ENCODE measurements at places on chromosomes 6 and 20.

DNA sequence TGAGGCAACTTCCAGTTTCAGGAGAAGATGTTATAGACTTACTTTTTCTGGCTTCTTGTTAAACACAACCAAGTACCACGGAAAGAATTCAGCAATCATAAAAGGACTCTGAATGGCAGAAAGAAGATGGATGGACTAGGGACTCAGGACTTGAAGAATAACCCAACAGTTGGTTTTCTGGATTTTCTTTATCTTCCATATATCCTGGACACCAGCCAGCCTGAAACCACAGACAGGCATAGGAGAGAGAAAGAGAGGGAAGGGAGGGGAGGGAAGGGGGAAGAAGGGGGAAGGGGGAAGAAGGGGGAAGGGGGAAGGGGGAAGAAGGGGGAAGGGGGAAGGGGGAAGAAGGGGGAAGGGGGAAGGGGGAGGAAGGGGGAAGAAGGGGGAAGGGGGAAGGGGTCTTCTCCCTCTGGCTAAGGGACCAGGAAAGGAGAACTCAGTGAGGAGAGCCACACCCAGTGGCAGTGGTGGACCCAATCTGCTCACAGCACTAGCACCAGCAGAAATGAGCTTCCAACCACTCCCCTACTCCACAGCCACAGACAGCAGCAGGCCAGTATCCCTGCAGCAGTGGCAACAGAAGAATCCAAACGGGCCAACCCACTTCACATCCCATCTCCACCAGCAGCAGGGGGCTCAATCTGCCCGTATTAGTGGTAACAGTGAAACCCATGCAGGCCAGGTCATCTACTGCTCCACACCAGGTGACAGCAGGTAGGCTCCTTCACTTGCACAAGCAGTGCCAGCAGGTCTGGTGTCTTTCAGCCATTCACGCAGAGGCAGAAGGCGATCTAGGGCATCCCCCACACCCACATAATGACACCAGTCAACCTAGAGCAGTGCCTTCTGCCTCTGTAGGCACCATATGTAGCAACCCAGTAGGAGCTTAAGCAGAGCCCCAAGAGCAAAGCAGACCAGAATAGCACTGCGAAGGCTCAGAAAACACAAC is 78.6 kb downstream of the TRMT6 start:
- no peak for DNase-seq

DNA sequence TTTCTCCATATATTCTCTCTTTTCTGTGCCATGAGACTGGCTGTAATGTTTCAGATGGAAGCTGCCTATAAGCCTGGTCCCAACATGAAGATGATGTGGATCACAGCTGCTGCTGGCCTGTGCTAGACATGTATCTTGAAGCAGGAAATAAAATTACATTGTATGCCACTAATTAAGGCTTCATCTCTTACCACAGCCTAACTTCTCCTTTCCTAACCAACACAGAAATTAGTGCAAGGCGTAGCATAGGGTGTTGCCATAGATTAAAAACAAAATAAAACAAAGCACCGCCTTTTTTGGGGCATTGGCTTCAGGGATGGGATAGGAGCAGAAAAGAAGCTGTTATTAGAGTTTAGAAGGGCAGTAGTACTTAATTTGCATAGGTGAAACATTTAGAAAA is 4.7 kb upstream of the SLC17A4 start:
- DNase-seq: no peak

DNA sequence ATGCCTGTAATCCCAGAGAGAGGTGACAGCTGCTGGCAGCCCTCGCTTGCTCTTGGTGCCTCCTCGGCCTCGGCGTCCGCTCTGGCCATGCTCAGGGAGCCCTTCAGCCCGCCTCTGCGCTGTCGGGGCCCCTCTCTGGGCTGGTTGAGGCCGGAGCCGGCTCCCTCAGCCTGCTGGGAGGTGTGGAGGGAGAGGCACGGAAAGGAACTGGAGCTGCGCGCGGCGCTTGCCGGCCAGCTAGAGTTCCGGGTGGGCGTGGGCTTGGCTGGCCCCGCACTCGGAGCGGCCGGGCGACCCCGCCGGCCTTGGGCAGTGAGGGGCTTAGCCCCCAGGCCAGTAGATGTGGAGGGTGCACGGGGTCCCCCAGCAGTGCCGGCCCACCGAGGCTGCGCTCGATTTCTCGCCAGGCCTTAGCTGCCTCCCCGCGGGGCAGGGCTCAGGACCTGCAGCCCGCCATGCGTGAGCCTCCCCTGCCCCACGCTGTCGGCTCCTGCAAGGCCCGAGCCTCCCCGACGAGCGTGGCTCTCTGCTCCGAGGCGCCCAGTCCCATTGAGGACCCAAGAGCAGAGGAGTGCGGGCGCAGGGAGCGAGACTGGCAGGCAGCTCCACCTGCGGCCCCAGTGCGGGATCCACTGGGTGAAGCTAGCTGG is 34.6 kb downstream of the C6orf52 start:
- no peak for DNase-seq

DNA sequence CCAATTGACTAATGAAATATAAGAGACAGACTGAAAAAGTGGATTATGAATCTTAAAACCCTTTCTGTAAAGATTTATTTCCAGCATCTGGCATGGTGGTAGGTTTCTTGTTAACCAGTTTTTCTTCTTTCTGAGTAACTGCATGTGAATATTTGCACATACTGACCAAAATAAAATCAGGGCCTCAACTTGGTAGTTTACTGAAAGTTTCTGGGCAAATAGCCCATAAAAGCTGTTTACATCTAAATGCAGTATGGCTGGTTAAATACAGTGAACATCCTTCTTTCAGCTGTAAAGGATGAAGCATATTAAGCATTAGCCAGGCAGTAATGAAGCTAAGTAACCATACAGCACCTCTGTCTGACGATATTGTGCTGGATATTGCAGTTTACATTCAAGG is 83.6 kb upstream of the EYS start:
- no peak for DNase-seq

GRCh38 chr6:150418827-150419594 is 50.2 kb downstream of the IYD start:
- DNase-seq: no peak
